Activated CD4-positive, alpha-beta T cell treated with anti-CD3 and anti-CD28 coated beads, Interleukin-2, amount 10 ng/mL, durations not matched to agents 7 days and 5 days (primary cell): ENCODE measurements at places on chromosomes 7 and 10. TPM values are rescaled to one million over a fixed set of nuclear protein-coding genes. Genes with fewer than 3 reads are reported as not detected.

The DPP6 gene
- not detected for total RNA-seq

The CYP2E1 gene
- 0.48 TPM for total RNA-seq

GRCh38 chr10:132685101-132685891, 100.7 kb downstream of the NKX6-2 start:
- peaks cover 19% of the 10 kb centered on the region for H3K4me1 ChIP-seq
- H3K27ac ChIP-seq = no peak overlapping the region
- no peak overlapping the region for H3K4me3 ChIP-seq

DNA sequence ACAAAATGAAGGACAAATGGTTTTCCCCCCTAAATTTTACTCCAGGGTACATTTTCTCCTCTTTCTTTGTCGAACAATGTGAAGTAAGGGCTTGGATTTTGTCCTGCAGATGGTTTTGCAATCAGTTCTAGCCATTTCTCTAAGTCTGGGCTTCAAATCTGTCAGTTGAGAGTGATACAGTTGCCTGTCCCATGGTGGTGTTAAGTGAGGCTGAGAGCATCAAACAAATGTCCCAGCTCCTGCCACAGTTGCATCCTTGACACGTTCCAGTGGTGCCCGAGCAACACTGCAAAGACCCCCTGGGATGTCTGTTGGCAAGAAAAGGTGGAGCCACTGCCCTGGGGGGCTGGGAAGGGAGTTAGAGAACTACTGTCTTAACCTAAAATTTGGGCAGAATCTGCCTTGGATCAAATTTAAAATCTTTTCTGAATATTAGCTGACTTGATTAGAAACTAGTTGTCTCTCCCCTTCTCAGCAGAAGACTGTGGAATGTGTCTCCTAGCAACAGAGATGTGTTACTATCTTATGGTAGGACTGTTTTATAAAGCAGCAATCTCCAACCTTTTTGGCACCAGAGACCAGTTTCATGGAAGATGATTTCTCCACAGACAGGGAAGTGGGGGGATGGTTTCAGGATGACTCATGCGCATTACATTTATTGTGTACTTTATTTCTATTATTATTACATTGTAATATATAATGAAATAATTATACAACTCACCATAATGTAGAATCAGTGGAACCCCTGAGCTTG, 102.0 kb upstream of the STEAP1B start:
- peaks cover 55% of the 10 kb centered on the region for H3K27me3 ChIP-seq
- DNase-seq = no peak
- H3K4me3 ChIP-seq = no peak overlapping the region
- no peak overlapping the region for H3K27ac ChIP-seq

GRCh38 chr7:14850039-14850438, 52.5 kb downstream of the DGKB start:
- no peak overlapping the region for H3K4me3 ChIP-seq
- H3K36me3 ChIP-seq = no peaks in the 10 kb centered on the region
- no peaks in the 10 kb centered on the region for H3K4me1 ChIP-seq
- H3K27ac ChIP-seq = no peak overlapping the region

GRCh38 chr7:151459726-151460473, 20.0 kb upstream of the CRYGN start:
- H3K27ac ChIP-seq = no peak overlapping the region
- H3K36me3 ChIP-seq = peaks cover 28% of the 10 kb centered on the region
- H3K4me3 ChIP-seq = no peak overlapping the region
- H3K4me1 ChIP-seq = peaks cover 4% of the 10 kb centered on the region
- no peak for DNase-seq
- peaks cover 12% of the 10 kb centered on the region for H3K27me3 ChIP-seq
